Smooth muscle cell of the coronary artery (primary cell): ENCODE measurements at places on chromosomes 13 and 19. TPM values are rescaled to one million over a fixed set of nuclear protein-coding genes. Genes with fewer than 3 reads are reported as not detected.

The FAM124A gene
- 0.30 and 0.59 TPM in 2 replicates for total RNA-seq

The HCST gene
- total RNA-seq, result 0.60 and 4.6 TPM in 2 replicates

The WDR87 gene
- total RNA-seq, result under 0.01 TPM in 1 of 2 replicates, not detected in the other

The ZNF221 gene
- total RNA-seq, result 6.3 and 8.4 TPM in 2 replicates

The FXYD1 gene
- total RNA-seq, result 0.23 and 8.0 TPM in 2 replicates

The NECTIN2 gene
- total RNA-seq, result 23.9 and 80.6 TPM in 2 replicates

The CEACAM7 gene
- not detected in 2 replicates for total RNA-seq

The NCCRP1 gene
- total RNA-seq, result not detected in 2 replicates

The PDX1 gene
- not detected in 2 replicates for total RNA-seq

The CRLF1 gene
- 13.8 and 14.7 TPM in 2 replicates for total RNA-seq
